Left ventricle myocardium inferior (tissue), 1 donor: ENCODE measurements at places on chromosomes 11 and 22. TPM values are rescaled to one million over a fixed set of nuclear protein-coding genes. Genes with fewer than 3 reads are reported as not detected.
A peak's percentile ranks its signal among the peaks of the same experiment; 100 is the strongest.

SCN3B gene
- 1.9 TPM for total RNA-seq

ANO5 gene
- 79.7 TPM for total RNA-seq

NUP98 gene
- total RNA-seq, result 37.3 TPM

FGF19 gene
- total RNA-seq, result not detected

RIBC2 gene
- not detected for total RNA-seq

XKR3 gene
- not detected for total RNA-seq

HEPHL1 gene
- not detected for total RNA-seq

ELMOD1 gene
- 2.3 TPM for total RNA-seq

MGAT3 gene
- total RNA-seq, result 3.2 TPM

TAF10 gene
- total RNA-seq, result 106 TPM

OR51E1 gene
- total RNA-seq, result 1.3 TPM

- DNase-seq, result no peak
Observed at GRCh38 chr11:111444040-111444439, 65.0 kb upstream of the POU2AF1 start.

DNA sequence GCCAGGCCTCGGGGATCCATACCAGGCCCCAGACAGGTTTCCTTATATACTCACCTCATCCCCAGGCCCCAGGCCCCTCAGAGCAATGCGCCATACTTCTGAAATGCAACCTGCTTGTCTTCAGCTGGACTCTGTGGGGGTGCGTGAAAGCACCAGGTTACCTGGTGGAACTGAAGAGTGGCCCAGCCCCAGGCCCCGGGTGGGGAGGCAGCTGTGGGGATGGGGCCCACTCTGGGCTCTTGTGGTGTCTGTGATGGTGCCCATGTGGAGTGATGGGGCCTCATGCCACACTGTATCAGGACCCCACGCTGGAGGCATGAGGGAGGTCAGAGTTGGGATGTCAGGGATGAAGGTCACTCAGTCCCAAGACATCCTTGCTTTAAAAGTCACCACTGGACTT is 999.0 kb downstream of the BRD1 start:
- DNase-seq, result no peak

DNA sequence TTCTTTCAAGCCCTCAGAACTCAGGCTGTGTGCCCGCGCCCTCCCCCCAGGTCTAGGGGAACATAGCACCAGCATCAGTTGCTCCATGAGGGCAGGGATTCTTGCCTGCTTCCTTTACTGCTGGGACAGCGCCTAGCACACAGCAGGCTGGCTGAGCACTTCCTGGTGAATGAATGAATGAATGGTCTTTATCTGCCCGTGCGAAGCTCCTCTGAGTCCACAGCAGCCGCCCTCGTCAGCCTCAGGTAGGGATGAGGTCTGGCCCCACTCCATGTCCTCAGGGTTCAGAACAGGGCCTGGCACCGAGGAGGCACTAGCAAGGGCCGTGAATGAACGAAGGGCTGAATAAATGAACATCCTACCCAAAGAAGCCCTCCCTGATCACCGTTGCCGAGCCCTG is 27.3 kb downstream of the ARRB1 start:
- DNase-seq, result no peak

- DNase-seq, result no peak
Observed at GRCh38 chr11:70756756-70757155, 358.4 kb downstream of the CTTN start.

DNA sequence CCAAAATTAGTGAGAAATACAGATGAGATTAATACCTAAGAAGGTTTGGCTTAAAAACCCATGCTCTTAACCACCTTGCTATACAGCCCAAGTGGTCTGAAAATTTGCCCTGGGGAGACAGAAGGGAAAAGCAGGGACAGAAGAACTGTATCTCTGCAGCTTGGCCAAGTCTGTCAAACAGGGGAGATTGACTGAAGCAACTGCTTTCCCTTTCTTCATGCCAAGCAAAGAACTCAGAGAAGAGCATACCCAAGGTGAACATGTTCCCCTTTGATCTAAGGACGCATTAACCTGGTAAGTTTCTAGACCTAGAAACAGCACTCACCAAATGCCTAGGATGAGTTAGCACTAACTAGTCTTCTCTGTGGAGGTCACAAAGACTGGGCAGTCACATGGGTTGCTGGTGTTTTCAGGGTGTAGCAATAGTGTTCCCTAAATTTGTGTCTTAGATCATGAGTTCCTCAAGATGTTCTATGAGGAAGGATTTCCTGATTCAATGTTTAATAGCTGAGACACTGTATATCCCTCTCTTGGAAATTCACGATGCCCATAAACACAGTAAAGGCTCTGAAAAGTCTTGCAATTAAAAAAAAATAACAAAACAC is 75.6 kb upstream of the GRAMD1B start:
- no peak for DNase-seq

DNA sequence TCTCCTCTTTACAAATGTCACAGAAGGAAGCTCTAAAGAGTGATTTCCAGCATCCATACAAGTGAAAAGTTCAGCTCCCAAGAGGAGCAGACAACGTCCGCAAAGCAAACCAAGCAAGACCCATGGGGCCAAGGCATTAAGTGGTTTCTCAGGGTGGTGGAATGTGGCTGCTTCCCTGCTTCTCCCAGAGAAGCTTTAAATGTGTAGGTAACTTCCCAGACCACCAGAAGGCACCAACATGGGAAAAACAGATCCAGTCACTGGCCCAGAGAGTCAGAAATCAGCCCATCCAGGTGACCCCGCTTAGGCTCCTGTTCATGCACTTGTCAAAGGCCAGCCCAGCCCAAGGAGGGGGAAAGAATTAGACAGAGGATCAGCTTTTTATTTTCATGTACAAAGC is 13.3 kb upstream of the PHF21A start:
- no peak for DNase-seq

- DNase-seq, result no peak
Observed at GRCh38 chr11:693887-694562, 997 bp downstream of the DEAF1 start.

- no peak for DNase-seq
Observed at GRCh38 chr22:36835903-36836302, 19.1 kb upstream of the PVALB start.

DNA sequence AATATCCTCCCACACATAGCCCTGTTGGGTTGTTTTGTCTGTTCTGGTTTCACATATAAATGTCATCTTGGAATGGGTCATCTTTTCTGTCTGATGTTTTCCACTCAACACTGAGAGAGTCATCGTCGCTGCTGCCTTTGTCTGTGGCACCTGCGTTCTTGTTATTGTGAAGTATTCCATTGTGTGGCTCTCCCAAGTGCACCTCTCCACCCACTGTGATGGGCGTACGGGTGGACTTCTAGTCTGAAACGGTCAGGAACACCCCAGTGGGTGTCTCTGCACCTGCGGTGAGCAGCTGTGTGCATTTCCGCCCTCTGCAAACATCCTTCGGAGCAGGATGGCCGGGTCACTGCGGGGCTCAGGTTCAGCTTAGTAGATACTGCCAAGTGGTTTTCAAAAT is 34.5 kb upstream of the RTL6 start:
- DNase-seq, result no peak

- DNase-seq, result no peak
Observed at GRCh38 chr11:122652495-122652894, 3.0 kb upstream of the UBASH3B start.

DNA sequence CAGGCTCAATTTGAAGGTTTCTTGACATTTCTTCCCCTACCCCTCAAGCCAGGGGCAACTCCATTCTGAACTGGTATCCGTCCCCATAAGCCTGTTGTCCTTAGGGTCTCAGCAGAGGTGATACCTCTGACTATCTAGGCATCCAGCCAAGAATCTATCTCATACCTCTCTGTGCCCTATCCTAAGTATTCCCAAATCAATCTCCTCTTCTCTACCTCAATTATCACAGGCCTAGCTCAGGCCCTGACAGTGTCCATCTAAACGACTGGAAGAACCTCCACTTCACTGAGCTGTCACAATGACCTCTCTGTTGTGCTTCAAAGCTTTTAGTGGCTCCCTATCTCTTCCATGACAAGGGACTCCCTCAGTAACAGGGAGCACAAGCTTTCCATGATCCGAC is 26.9 kb downstream of the HIRA start:
- DNase-seq, result no peak

DNA sequence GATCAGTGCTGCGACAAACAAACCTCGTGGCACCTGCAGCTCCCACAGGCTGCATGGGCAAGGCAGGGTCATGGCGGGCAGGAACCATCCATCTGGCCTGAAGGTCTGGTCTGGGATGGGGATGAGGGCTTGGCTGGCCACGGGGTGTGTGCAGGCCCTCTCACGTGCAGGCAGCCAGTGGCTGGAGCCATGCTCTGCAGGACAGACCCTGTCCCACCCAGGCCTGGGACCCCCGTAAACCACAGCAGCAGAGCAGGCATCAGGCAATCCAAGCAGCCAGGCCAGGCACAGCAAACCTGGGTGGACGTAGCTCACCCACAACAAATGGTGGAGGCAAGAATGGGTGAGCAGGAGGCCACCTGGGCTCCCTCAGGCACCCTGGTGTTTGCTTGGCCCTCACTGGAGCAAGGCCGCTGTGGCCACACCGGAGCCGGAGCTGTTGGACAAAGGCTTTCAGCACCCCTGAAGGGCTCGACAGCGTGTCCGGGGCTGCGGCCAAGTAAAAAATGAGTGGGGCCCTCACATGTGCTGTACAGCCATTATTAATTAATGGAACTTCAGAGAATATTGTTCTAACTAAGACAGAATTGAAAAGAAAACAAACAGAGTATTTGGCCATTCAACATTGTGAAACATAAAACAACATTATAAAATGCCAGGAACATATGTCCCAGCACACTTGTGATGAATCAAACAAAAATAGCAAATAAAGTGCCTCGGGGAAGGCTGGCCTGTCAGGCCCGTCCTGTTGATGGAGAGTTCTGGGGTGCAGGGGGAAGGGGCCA is 24.0 kb upstream of the GNB1L start:
- no peak for DNase-seq

DNA sequence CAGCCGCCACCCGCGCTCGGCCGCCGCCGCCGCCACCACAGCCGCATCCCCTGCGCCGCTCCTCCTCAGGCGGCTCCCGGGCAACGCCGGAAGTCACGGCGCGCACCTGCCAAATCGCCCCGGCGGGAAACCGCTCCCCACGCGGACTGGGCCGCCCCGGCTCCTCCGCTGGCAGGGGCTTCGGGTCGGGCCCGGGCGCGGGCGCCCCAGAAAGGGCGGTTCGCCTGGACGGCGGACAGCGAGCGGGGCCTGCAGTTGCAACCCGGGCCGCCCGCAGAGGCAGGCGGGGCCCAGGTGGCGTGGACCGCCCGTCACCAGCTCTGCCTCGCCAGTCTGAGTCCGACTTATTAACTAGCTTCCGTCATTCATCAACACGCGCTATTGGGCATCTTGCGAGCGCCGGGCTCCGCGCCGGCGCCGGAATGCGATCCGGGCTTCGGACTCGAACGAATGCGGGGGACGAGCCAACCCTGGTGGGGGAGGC is at the start of gene HIRA:
TSS of gene HIRA (minus strand) at position 85 of the 484 bp plus-strand sequence. CDS start 257 bp downstream, outside the sequence.
- peak; percentile 84 for DNase-seq

- DNase-seq, result no peak
Observed at GRCh38 chr22:50262973-50263617, 1.6 kb upstream of the MAPK12 start.

- DNase-seq, result no peak
Observed at GRCh38 chr22:45930324-45930723, 46.6 kb downstream of the WNT7B start.

GRCh38 chr11:10304495-10305261 is at the start of gene ADM:
TSS of gene ADM (plus strand) at chr11:10305073. CDS start at chr11:10305701, 628 bp downstream.
- peak; percentile 91 for DNase-seq

DNA sequence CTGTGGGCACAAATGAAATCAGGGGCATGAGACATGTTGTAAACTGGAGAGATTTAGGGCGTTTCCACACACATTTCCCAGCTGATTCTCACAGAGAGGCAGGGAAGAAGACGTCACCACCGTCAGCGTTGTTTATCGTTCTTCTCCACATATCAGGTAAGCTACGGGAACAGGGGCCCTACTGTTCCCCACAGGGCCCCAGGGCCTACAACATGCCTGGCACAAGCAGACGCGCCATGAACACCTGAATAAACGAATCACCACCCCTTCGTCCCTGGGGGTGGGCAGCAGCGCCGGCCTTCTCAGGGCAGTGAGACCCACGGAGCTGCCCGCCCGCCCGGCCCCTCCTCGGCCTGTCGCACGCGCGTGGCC is 342 bp downstream of the EFCAB6 start:
- DNase-seq, result no peak

GRCh38 chr11:282171-282570 is 4.0 kb downstream of the NLRP6 start:
- no peak for DNase-seq

DNA sequence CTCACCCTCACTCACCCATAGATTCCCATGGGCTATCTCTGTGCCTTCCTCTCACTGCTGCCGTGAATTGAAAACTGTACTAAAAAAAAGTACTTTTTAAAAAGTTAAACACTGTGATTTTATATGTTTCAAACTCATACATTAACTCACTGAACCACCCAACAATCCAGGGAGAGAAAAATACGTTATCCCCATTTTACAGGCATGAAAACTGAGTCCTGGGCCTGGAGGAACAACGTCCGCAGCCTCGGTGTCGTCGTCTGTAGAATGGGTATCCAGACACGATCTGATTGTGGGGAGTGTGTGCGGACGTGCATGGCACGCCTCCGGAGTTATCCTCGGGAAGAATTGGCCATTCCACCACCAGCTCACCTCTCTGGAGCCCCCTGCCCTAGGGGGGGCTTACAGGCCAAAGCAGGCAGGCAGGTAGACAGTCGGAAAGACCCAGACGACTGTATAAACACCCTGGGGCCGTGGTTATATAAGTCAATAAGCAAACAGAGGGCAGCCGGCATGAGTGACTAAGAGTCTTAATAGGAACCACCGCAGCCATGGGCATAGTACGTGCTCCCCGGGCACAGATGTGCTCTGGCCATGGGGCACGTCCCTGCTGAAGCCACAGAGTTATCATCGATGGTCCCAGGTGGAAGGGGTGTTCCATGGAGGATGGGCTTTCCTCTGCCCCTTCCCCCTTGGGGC is 7.1 kb upstream of the PDGFB start:
- no peak for DNase-seq

DNA sequence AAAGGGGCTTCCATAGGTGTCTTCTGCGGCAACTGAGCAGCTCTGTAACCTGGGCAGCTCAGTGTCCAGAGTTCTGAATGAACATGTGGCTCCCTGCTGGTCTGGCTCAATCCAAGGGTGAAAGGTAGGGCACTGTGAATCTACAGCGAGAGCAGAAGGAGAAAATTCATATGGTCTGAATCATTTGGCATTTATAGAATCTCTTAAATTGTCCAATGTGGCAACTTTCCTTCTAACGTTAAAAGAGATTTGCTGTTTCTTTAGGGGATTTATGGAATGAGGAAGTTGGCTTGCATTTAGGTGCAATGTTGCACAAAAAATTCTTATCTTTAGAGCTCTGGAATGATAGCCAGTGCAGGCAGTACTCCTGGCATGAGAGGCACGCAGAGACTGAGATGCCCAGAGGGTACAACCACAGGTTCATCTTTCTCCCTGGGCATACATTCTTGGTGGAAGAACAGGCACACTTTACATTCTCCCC is 17.0 kb downstream of the ATXN10 start:
- no peak for DNase-seq

GRCh38 chr11:61305417-61305816 is 10.3 kb upstream of the VWCE start:
- DNase-seq, result no peak
